ENCODE measurements at places on chromosomes 13 and 19.
A peak's percentile ranks its signal among the peaks of the same experiment; 100 is the strongest.

DNA sequence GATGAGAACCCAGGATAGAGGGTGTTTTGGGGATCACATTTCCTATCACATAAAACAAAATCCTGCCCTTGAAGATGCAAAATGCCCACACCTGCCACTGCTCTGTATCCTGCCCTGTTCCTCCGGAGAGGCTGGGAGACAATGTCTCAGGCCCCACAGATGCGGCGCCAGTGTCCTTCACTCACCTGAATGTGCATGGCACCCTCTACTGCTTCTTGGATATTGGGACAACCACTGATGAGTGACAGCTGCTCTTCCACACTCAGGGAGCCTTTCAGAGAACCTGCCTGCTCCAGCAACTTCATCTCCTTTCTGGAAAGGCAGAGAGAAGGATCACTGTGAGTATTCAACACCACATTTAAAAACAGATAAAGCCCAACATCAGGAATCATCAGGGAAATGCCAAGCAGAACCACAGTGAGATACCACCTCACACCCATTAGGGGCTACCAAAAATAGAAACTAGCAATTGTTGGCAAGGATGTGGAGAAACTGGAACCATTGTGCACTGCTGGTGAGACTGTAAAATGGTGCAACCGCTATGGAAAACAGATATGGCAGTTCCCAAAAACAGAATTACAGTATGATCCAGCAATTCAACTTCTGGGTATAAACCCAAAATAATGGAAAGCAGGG lies 36.4 kb downstream of the CRYL1 start:
- DNase-seq = peak; percentile 52

- no peak for DNase-seq
Measured at GRCh38 chr13:94053986-94054593, 425.4 kb downstream of the DCT start.

DNA sequence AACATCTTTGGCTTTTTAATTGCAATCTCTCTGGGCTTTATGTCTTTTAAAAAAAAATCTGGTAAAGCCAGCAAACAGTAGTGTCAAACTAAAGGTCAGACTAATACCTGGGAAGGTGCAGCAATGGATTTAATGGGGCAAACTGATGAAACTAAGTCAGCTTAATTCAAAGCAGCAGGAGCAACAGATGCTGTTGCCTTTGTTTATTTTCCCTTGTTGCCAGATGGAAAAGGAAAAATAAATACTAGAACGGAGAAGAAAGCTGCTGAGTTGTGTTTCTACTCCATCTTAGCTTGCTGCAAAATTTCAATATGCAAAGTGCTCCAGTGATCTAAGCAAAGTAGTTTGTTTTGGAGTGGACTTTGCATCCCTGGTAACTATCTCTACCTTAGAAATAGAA lies 1097.8 kb downstream of the PCDH17 start:
- no peak for DNase-seq

GRCh38 chr13:107373551-107373950 lies 805.6 kb upstream of the ARGLU1 start:
- DNase-seq = no peak

Measured in transverse colon (tissue), 4 donors.